Aorta (tissue), 5 donors: ENCODE measurements at places on chromosomes 7 and 10. TPM values are rescaled to one million over a fixed set of nuclear protein-coding genes. Genes with fewer than 3 reads are reported as not detected.

DNA sequence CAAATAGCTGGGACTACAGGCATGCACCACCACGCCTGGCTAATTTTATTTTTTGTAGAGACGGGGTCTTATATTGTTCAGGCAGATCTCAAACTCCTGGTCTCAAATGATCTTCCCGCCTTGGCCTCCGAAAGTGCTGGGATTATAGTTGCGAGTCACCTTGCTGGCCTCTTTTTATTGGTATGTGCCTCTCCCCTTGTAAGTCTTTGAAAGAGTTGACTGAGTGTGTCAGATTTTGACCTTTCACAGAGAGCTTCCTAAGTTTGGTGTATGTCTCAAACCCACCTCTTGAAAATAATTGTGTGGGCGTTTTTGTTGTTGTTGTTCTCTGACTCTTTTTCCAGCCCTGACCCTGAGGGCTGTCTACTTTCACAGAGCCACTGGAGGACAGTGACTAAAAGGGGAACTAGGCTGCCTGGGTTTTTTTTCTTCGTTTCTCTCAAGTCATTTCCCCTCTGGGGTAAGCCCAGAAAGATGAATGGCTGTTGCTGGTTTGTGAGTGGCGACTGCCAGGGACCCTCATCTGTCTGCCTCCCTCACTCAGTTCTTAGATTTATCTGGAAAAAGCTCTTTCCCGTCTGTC lies 262.8 kb downstream of the ZEB1 start:
- no peak for DNase-seq

Gene FBXL13
- 2.6 TPM for total RNA-seq

Gene PURB
- total RNA-seq, result 26.4 TPM

DNA sequence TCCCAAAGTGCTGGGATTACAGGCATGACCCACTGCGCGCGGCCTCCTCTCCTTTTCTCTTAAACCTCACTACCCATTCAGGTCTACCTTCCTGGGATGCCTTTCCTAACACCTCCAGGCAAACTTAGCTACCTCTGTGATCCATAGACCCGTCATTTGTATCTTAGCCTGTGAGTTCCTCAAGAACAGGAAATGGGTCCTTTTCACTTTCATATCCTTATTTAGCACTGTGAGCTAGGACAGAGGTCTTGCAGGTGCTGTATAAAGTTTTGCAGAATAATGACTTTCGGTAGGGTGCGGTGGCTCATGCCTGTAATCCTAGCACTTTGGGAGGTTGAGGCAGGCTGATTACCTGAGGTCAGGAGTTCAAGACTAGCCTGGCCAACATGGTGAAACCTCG lies 215.7 kb downstream of the RELN start:
- no peak for DNase-seq

DNA sequence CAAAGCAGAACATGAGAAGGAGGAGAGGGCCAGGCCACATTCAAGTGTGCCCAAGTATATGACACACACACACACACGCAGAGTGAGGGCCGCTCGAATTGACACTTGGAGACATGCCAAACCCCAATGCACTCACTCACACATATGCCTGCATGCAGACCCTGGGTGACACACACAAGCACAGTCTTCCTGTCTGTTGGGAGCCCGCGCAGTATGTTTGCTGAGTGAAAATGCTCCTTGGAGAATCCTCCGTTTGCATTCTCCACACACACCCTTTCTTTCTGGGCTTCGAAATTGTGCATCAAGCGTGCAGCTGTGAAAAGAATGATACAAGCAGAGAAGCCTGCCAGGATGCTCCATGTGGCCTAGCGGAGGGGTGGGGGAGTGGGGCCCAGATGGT lies 120.9 kb downstream of the PLXNA4 start:
- no peak for DNase-seq

- no peak for DNase-seq
Observed at GRCh38 chr10:13989616-13990015, 341.1 kb downstream of the FRMD4A start.

Gene TAS2R5
- 5.0 TPM for total RNA-seq

Gene KCND2
- total RNA-seq, result 1.9 TPM

GRCh38 chr7:100122067-100122466 lies 2.6 kb downstream of the CNPY4 start:
- no peak for DNase-seq

GRCh38 chr10:121598263-121599249 lies at the start of gene FGFR2:
TSS of gene FGFR2 (minus strand) at chr10:121598444. CDS start at chr10:121593817, 4,627 bp downstream.
- peak; percentile 93 for DNase-seq

Gene CDC14C
- total RNA-seq, result not detected
